ENCODE measurements at places on chromosomes 4 and X. TPM values are rescaled to one million over a fixed set of nuclear protein-coding genes. Genes with fewer than 3 reads are reported as not detected.

HTN1 gene
- not detected for total RNA-seq

NALF2 gene
- total RNA-seq, result not detected

EMCN gene
- 94.7 TPM for total RNA-seq

KLF8 gene
- total RNA-seq, result 3.3 TPM

NPY1R gene
- total RNA-seq, result 0.13 TPM

TMEM47 gene
- 67.2 TPM for total RNA-seq

GAGE13 gene
- total RNA-seq, result not detected

IL9R gene
- not detected for total RNA-seq

ERAS gene
- not detected for total RNA-seq

PAGE2 gene
- not detected for total RNA-seq

CITED1 gene
- not detected for total RNA-seq

LPAR4 gene
- 1.2 TPM for total RNA-seq

SUPT20HL2 gene
- total RNA-seq, result not detected

ADH1A gene
- total RNA-seq, result not detected

TBC1D9 gene
- 60.4 TPM for total RNA-seq

WWC2 gene
- 49.7 TPM for total RNA-seq
